Heart right ventricle (tissue), 16 donors: ENCODE measurements at places on chromosomes 3 and 15. TPM values are rescaled to one million over a fixed set of nuclear protein-coding genes. Genes with fewer than 3 reads are reported as not detected.
A peak's percentile ranks its signal among the peaks of the same experiment; 100 is the strongest.

DNA sequence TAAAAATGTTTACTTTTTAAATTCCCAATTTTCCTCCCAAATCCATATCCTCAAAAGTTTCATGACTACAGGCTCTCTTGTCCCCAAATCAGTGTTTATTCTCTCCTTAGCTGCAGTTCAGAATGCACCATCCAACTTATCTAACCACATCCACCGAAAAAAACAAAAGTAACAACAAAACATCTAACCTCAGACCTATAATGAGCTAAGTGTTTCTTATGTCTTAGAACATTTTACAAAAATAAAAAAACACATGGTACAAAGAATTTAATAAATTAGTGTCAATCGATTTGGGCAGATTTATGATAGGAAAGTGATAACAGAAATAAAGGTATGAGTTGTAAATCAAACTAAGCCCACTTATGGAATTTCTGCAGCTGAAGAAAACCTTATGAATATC is 13.6 kb downstream of the SATB1 start:
- DNase-seq, result no peak

GRCh38 chr3:186871403-186871924 is 29.0 kb downstream of the ADIPOQ start:
- DNase-seq, result no peak

DNA sequence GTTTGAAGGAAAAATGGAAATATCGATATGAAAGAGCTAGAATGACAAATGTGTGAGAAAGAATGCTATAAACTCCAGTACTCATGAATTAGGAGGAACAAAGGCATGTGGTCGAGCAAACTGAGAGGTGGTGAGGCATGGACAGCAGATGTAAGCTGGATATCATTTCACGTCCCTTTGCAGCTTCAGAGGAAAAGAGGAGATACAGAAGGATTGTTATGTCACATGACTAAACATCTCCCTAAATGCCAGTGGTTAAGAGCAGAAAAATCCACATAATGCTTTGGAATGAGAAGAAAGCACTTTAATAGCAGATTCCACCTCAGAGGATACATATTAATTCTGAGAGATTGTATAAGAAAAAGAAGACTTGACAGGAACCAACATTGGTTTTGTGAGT is 248.7 kb downstream of the ZIC4 start:
- no peak for DNase-seq

DNA sequence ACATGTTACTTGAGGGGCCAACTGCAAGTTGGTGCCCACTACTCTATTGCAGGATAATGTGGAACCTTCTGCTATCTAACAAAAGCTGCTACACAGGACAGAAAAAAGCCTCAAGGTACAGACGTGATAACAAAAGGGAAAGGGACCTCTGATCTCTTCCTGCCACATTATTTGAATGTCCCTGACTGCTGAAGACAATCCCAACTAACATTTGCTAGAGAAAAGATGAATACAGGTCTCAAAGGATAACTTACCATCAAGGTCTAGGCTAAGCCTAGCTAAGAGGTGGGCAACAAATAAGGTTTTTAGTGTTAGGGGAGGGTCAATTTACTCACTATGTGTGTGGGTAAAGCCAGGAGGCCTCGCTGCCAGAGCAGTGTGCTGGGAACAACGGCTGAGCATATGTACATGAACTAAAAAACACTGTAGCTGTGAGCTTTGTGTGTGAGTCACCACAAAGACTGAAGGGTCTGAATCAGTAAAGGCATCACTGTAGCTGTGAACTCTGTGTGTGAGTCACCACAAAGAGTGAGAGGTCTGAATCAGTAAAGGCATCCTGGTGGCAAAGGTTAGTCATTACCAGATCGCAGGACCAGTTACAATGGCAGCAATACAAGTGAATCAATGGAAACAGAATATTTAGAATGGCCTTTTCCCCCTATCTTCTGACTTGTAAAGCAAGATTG is 111.7 kb downstream of the LMLN start:
- DNase-seq, result no peak

DNA sequence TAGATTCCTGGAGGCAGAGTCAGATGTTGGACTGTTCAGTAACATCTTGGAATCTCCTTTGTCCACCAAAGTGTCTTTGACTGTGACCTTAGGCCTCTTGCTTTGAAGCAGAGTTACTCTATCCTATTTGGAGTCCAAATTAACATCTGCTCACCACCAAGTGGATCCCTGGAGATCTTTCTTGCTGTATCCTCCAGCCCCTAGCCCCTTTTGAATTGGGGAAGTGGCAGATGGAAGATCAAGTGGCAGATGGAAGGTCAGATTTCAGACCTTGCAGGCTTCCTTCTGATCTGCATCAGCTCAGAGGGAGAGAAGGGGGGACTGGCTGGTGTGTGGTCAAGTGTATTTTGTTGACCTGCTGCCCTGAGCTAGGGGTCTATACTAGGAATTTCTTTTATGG is 125.0 kb upstream of the ROPN1 start:
- DNase-seq, result no peak

DNA sequence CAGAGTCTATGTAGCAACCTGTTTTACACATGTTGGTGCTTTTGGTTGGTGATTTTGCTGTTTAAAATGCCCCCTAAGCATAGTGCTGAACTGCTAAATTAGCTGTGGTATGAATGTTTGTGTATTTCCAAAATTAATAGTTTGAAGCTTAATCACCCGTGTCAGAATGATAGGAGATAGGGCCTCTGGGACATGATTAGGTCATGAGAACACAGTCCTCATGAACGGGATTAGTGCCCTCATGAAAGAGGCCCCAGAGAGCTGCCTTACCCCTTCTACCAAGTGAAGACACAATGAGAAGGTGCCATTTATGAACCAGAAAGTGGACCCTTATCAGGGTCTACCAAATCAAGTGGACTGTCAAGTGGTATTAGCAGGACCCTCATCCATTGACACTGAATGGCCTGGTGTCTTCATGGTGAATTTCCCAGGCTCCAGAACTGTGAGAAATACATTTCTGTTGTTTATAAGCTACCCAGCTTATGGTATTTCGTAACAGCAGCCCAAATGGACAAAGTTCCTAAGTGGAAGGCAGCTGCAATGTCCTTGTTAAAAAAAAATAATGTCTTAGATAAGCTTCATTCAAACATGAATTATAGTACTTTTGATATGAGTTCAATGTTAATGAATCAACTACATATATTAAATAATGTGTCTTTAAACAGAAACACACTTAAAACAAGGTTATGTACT is 37.7 kb upstream of the FRMD4B start:
- no peak for DNase-seq

GRCh38 chr3:71309342-71309741 is 274.2 kb downstream of the FOXP1 start:
- DNase-seq, result no peak

DNA sequence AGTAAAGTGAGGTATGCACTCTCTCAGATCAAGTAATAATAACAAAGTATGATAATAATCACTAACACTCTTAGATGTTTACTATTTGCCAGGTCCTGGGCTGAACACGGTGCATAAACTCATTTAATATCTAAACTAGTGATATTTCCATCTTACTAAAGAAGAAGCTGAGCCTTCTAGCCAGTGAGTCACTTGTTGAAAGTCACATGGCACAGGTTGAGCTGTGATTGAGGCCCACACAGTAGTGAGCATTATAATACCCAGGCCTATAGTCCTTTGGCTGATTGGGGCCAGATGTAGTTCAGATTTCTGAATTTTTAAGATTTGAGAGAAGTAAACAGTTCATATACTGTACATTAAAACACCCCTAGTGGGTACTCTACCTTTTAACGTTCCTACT is 93.2 kb upstream of the CCDC80 start:
- no peak for DNase-seq

- DNase-seq, result no peak
These were observed 4.2 kb downstream of the TEX264 start for GRCh38 chr3:51675201-51675611.

RGMA gene
- total RNA-seq, result 9.4 TPM

- no peak for DNase-seq
These were observed 21.6 kb downstream of the ATP13A3 start for GRCh38 chr3:194465246-194465645.

- DNase-seq, result no peak
These were observed 114.3 kb downstream of the TGFBR2 start for GRCh38 chr3:30720586-30721313.

DNA sequence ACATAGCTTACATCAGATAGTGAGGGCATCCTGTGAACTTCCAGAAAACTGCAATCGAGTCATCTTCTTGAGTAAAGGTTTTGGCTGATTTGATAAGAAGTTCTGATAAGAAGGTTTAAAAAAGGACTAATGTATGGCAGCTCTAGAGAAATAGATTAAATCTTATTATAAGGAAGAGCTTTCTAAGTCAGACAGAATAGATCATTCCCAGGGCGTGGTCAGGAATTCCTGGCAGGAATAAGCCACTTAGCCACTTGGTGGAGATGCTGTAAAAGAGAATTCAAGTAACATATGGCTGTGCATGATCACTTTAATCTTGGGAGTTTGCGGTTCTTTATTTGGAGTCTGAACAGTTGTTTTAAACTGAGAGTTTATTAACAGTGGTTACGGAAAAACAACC is 17.4 kb downstream of the PGBD4 start:
- DNase-seq, result no peak

- no peak for DNase-seq
These were observed 28.4 kb downstream of the DNAJC19 start for GRCh38 chr3:180961087-180961486.

DNA sequence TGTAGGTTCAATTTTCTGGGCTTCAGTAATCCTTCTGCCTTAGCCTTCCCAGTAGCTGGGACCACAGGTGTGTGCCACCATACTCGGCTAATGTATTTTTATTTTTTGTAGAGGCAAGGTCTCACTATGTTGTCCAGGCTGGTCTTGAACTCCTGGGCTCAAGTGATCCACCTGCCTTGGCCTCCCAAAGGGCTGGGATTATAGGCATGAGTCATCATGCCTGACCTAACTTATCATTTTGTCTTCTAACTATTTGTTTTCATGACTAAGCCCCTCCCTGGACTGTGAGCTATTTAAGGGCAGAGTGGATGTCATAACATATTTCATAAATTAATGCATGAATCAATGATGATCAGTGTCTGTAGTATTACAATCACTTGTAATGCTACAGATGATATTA is 56.1 kb upstream of the PIAS1 start:
- DNase-seq, result no peak

PFKFB4 gene
- 7.7 TPM for total RNA-seq

GOLGA8J gene
- total RNA-seq, result not detected

- DNase-seq, result peak; percentile 40
These were observed 93.4 kb upstream of the CHD2 start for GRCh38 chr15:92806763-92807162.

XPC gene
- total RNA-seq, result 15.8 TPM

TRH gene
- not detected for total RNA-seq

GRCh38 chr3:148763986-148764935 is 63.4 kb upstream of the CPB1 start:
- DNase-seq, result no peak

PLSCR2 gene
- total RNA-seq, result not detected

- no peak for DNase-seq
These were observed 36.8 kb upstream of the CCDC50 start for GRCh38 chr3:191292243-191293015.

GRCh38 chr3:32820971-32821685 is 3.3 kb downstream of the TRIM71 start:
- no peak for DNase-seq

- DNase-seq, result no peak
These were observed 45.9 kb upstream of the LIMD1 start for GRCh38 chr3:45548681-45549075.

TTC21A gene
- 3.1 TPM for total RNA-seq

FBXL2 gene
- 1.8 TPM for total RNA-seq

TIGIT gene
- total RNA-seq, result 0.14 TPM

GRCh38 chr3:184563941-184564684 is 2.5 kb downstream of the EPHB3 start:
- DNase-seq, result no peak

DNA sequence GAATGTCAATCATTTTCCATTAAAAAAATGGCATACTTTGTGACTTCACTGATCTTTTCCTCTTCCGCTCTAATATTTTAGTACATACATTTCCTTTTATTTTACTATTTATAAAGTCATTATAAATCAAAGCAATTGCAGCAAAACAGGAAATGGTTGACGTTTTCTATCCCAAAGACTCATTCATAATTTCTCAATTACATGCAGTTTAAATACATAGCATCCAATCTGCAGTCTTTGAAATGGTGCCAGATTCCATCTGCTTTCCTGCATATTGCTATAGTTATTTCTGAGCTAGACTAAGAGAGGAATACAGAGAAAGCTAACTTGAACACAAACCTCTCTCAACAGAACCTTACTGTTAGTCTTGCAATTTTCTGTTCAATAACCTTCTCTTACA is 179.8 kb downstream of the ZPLD1 start:
- DNase-seq, result no peak

ABHD14A gene
- 26.6 TPM for total RNA-seq

- DNase-seq, result no peak
These were observed 557.5 kb upstream of the GOLIM4 start for GRCh38 chr3:168653255-168653654.

DNA sequence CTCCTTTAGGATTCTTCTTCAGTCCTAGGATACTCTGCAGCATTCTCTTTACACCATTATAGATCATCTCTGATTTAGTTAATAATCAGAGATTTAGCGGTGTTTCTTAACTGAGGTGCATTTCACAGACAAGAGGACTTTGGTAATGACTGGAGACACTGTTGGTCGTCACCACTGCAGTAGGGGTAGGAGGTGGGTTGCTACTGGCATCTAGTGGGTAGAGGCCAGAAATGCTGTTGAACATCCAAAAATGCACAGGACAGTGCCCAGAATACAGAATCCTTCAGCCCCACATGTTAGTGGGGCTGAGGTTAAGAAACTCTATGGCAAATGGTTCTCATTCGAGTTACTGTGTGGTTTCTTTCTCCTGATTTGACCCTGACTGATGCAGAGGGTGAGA is 80.4 kb upstream of the LMCD1 start:
- DNase-seq, result no peak

GRCh38 chr3:171054921-171055320 is 28.4 kb upstream of the SLC2A2 start:
- no peak for DNase-seq

GRCh38 chr3:194245975-194246561 is 105.1 kb downstream of the CPN2 start:
- no peak for DNase-seq
